ENCODE measurements at places on chromosomes 13 and 19.

- no peaks in the 10 kb centered on the region for H3K4me1 ChIP-seq
- no peak overlapping the region for H3K27ac ChIP-seq
- H3K36me3 ChIP-seq, result no peaks in the 10 kb centered on the region
- no peak overlapping the region for H3K4me3 ChIP-seq
Observed at GRCh38 chr13:49701491-49701890, 10.2 kb upstream of the EBPL start.

DNA sequence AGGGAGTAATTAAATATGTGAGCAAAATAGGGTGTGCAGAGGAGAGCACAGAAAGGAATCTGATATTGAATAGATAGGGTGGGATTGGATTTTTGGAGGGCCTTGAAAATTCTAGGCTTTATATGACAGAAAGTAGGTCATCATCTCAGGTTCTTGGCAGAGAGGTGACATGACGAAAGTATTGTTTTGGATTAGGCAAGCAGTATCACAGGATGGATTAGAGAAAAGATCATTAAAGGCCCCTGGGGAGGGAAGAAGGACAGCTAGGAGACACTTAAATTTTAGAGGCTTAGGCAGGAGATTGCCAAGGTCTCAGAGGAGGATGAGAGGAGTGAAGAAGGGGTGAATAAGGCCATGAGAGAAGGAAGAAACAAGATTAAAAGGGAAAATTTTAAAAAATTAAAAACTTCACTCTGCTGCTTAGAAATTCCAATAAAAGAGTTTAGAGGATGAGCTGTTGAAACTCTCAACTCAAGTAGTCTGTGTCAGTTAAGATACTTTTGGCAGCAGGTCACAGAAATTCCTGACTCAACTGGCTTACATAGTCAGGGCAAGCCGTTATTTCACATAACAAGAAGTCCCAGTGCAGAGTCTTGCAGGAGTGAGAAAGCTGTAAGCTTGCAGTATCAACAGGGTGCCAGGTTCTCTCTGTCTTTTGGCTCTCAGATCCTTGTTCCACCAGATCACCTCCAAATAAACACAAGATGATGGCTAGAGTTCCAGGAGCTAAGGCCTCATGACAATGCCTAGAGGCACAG lies 8.8 kb downstream of the GPC6 start:
- H3K4me3 ChIP-seq, result no peak overlapping the region
- no peak for DNase-seq
- no peaks in the 10 kb centered on the region for H3K27me3 ChIP-seq
- H3K36me3 ChIP-seq, result no peaks in the 10 kb centered on the region
- H3K4me1 ChIP-seq, result no peaks in the 10 kb centered on the region

GRCh38 chr19:17602872-17603510 lies 47.5 kb downstream of the COLGALT1 start:
- DNase-seq, result no peak
- H3K4me1 ChIP-seq, result peaks cover 5% of the 10 kb centered on the region
- H3K36me3 ChIP-seq, result no peaks in the 10 kb centered on the region
- H3K4me3 ChIP-seq, result no peak overlapping the region
- no peak overlapping the region for H3K27ac ChIP-seq
- H3K27me3 ChIP-seq, result peaks cover 4% of the 10 kb centered on the region

DNA sequence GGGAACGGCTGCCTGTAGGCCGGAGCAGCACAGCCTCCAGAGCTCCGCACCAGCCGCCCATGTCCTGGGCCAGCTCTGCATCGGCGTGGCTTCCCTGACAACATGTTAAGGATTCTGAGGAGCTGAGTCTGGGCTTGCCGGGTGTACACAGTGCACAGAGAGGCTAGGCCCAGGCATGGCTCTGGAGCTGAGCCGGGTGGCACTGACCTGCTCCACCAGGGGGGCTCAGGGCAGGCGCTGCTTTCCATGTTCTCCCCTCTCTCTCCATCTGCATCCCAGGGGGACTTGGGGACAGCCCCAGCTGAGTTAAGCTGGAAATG lies 31.6 kb downstream of the AP1M1 start:
- no peak overlapping the region for H3K27ac ChIP-seq
- no peak for DNase-seq
- H3K36me3 ChIP-seq, result peaks cover 83% of the 10 kb centered on the region
- no peaks in the 10 kb centered on the region for H3K4me1 ChIP-seq
- H3K27me3 ChIP-seq, result no peaks in the 10 kb centered on the region
- H3K4me3 ChIP-seq, result no peak overlapping the region

- H3K4me3 ChIP-seq, result no peak overlapping the region
- H3K36me3 ChIP-seq, result no peaks in the 10 kb centered on the region
- DNase-seq, result no peak
- no peak overlapping the region for H3K27ac ChIP-seq
Observed at GRCh38 chr19:55454787-55455243, 6.6 kb downstream of the ISOC2 start.

GRCh38 chr13:40063278-40063698 lies 407.8 kb downstream of the COG6 start:
- no peak overlapping the region for H3K4me3 ChIP-seq
- DNase-seq, result no peak
- H3K27me3 ChIP-seq, result no peaks in the 10 kb centered on the region
- no peaks in the 10 kb centered on the region for H3K36me3 ChIP-seq

DNA sequence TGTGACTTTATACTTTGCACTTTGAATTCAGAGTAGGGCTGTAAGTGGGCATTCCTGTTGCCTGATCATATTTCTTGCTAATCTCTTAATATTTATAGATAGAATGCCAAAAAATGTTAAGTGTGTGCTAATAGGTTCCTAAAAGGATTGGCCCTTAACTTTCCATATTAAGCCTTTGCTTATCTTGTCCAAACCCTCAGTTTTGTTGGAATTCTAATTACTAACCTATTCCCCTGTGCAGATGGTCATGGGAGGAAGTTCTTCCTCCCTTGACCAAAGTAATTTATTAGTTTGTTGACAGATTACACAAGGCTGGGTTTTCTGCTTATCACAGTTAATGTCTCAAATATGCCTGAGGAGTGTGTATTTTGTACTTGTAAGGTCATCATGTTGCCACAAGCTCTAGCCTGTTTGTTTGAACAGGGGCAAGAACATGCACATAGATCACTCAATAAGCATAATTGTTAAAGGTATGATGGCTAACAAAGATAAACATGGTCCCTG lies 541.1 kb upstream of the SPRY2 start:
- no peak overlapping the region for H3K27ac ChIP-seq
- no peak overlapping the region for H3K4me3 ChIP-seq
- no peak for DNase-seq
- H3K36me3 ChIP-seq, result no peaks in the 10 kb centered on the region
- H3K4me1 ChIP-seq, result no peaks in the 10 kb centered on the region
- H3K27me3 ChIP-seq, result no peaks in the 10 kb centered on the region

DNA sequence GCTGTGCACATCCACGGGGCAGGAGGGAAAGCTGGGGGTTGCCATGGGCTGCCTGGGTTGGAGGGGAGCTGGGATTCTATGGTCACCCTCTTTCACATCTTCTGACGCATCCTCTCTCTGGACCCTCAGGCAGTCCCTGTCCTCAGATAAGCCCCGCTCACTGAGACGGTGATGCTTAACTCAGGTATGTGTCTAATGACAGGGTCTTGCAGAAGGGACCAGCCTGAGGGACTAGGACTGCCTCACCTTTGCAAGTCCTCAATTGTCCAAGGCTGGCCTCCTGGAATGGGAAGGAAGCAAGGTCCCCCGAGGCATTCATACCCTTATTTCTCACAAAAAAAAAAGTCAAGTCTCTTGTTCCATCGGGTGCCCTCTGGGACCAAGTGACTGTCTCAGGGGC lies 37.7 kb upstream of the CCNE1 start:
- H3K27ac ChIP-seq, result no peak overlapping the region
- H3K4me3 ChIP-seq, result no peak overlapping the region
- H3K4me1 ChIP-seq, result no peaks in the 10 kb centered on the region
- DNase-seq, result no peak

DNA sequence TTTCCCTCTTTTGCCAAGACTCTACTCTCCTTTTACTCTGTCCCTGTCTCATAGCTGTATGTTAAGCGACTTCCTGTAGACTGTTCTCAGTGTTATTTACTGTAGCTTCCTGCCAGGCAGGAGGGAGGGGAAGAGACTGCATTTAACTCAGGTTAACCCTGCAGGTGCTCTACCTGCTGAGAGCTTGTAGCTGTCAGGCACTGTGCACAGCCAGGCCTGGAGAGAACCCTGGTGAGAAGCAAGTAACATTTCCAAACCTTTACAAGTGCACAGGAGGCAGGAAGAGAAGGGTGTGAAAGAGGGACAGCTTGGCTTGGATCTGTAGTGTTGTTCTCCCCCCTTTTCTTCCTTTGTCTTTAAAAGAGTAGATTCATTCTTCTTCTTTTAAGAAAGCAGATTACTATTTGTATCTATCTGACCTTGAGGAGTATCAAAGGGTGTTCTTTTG lies 167.1 kb downstream of the LMO7 start:
- no peaks in the 10 kb centered on the region for H3K36me3 ChIP-seq
- no peaks in the 10 kb centered on the region for H3K27me3 ChIP-seq
- H3K27ac ChIP-seq, result no peak overlapping the region
- H3K4me1 ChIP-seq, result no peaks in the 10 kb centered on the region
- no peak overlapping the region for H3K4me3 ChIP-seq
